Nephron progenitor cell (in vitro differentiated cells): ENCODE measurements at places on chromosomes 13 and 19.

DNA sequence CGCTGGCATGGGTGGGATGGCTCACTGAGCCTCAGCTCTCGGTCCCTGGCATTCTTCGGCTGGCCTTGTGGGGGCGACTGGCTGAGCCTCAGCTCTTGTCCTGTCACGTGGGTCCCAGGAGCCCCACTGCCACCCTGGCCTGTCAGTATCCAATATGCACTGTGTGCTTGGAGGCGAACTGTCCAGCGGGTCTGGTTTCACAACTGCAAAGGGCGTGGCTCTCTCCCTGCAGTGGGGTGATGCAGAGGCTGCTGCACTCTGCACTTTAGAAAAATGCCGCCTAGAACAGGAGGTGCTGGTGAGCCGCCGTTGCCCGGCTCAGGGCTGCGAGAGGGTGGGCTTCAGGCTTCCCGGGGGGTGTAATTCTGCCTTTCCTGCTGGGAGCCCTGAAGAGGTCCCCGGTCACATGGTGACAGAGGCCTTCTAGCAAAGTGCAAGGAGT lies 17.0 kb upstream of the TMEM255B start:
- peak; percentile 46 for DNase-seq

- peak; percentile 84 for DNase-seq
Observed at GRCh38 chr19:49422407-49423070, 702 bp downstream of the PTH2 start.

- DNase-seq = no peak
Observed at GRCh38 chr13:33193428-33193974, 92.1 kb downstream of the STARD13 start.

GRCh38 chr19:49339301-49340068 lies 4.3 kb downstream of the CD37 start:
- peak; percentile 85 for DNase-seq
